Stimulated activated CD4-positive, alpha-beta T cell treated with anti-CD3 and anti-CD28 coated beads, Interleukin-15, amount 100 ng/mL, for 1 hour (primary cell): ENCODE measurements at places on chromosomes 4 and X.
A peak's percentile ranks its signal among the peaks of the same experiment; 100 is the strongest.

DNA sequence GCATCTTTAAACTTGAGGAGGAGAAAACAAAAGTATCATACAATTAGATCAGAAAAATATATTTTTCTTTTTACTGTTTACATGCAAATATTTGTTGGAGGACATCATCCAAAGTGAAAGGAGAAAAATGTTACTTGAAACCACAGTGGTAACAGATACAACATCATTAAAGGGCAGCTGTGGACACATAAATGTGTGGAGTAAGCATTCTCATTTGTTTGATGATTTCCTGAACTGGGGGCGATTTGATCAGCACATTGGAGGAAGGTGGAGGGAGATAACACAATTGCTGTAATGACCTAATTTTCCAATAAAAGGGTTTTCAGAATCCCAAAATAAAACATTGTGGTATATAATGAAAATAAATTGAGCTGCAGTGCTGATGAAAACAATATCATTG, 314.5 kb upstream of the HS3ST1 start:
- DNase-seq = no peak

- DNase-seq = no peak
These were observed 29.6 kb downstream of the RTL5 start for GRCh38 chrX:72102126-72102525.

- no peak for DNase-seq
These were observed 84.7 kb downstream of the SH3BGRL start for GRCh38 chrX:81286608-81287007.

GRCh38 chr4:184313702-184314659, 96.3 kb upstream of the ENPP6 start:
- DNase-seq = no peak

- no peak for DNase-seq
These were observed 514.1 kb downstream of the IL15 start for GRCh38 chr4:142150483-142150882.

GRCh38 chrX:25144043-25144940, 128.5 kb upstream of the ARX start:
- peak; percentile 2 for DNase-seq

DNA sequence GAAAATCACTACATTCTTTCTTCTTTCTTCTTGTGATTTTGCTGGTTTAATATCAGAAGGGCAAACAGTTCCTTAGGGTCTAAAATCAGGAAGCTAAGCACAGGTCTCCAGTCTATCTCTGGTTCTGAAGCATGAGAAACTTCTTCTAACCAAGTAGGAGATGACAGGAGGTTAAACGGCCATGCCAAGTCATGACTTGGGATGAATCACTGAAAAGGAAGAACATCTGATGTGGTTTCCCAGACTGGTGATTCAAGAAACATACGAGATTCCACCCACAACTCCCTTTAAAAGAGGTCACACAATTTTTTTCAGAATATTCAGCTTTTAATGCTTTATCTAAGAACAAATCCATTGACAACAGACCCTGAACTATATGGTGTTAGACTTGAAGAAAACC, 684.0 kb upstream of the PRKX start:
- DNase-seq = no peak

DNA sequence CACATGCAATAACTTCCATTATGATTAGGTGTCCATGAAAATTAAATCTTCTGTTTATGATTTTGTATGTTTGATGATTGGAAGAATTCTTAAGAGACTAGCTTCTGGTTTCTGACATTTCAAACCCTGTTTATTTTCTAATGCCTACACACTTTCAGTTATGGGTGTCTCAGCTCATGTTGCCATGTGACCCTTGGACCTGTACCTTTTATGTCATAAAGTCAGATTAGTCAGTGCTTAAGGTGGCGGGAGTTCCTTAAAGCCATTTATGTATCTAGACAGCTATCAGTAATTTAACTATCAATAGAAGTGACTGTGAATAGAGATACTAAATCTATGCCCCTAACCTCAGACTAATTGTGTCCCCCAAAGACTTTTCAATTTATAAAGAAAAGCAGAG, 155.6 kb downstream of the GBA3 start:
- DNase-seq = no peak

DNA sequence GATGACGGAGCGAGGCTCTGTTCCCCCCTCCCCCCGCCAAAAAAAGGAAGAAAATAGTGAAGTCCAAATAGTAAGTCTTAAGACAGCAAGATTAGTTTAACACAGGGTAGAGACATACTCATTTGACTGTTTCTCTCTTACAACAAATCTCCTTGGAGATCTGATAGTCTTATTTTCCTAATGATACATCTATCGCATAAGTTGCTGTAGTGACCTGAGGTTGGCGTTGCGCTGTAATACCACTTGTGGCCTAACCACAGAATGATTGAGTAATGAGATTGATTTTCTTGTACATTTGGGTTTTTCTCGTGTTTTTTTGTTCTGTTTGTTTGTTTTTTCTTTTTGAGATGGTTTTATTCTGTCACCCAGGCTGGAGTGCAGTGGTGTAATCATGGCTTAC, 27.2 kb downstream of the OCIAD1 start:
- no peak for DNase-seq

GRCh38 chr4:183544109-183544508, 39.3 kb downstream of the ING2 start:
- no peak for DNase-seq

GRCh38 chrX:1860936-1861594, 246.2 kb downstream of the ASMT start:
- no peak for DNase-seq

DNA sequence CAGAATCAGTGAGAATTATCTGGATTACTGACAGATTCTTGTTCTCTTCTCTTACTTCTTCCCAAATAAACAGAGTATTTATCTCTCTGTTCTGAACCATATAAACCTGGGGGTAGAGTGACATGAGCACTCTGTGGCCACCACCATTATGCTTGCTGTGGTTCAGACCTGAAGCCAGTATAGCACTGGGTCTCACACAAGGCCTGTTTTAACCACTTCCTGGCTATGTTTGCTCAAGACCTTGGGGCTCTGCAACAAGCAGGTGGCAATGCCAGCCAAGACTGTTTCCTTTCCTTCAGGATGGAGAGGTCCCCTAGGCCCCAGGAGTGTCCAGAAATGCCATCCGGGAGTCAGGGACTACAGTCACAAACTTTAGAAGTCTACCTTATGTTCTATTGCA, 21.7 kb upstream of the HEPH start:
- no peak for DNase-seq

GRCh38 chr4:186058253-186058979, 10.5 kb upstream of the TLR3 start:
- DNase-seq = no peak

GRCh38 chrX:123171781-123172180, 12.3 kb upstream of the GRIA3 start:
- DNase-seq = no peak

- no peak for DNase-seq
These were observed 2.5 kb downstream of the COQ2 start for GRCh38 chr4:83282049-83282535.

DNA sequence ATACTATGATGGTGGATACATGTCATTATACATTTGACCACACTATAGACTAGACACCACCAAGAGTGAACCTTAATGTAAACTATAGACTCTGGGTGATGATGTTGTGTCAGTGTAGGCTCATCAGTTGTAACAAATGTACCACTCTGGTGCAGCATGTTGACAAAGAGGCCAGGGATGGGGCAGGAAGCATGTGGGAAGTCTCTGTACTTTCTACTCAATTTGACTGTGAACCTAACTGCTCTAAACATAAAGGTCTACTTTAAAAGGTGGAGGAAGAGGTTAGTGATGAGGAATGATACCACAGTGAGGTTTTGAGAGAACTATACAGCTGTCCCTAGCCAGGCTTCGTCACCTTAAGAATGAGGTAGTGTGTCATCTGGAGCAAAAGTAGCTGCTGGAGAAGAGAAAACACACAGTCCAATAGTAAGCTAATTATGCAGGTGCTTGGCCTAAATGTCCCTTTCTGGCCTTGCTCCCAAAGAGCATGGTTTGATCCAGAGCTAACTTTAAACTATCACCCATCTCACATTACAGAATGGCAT, 38.4 kb downstream of the GRSF1 start:
- no peak for DNase-seq

- no peak for DNase-seq
These were observed 39.6 kb downstream of the NUDT11 start for GRCh38 chrX:51456814-51457213.

GRCh38 chr4:100780126-100780525, 262.3 kb upstream of the EMCN start:
- no peak for DNase-seq

DNA sequence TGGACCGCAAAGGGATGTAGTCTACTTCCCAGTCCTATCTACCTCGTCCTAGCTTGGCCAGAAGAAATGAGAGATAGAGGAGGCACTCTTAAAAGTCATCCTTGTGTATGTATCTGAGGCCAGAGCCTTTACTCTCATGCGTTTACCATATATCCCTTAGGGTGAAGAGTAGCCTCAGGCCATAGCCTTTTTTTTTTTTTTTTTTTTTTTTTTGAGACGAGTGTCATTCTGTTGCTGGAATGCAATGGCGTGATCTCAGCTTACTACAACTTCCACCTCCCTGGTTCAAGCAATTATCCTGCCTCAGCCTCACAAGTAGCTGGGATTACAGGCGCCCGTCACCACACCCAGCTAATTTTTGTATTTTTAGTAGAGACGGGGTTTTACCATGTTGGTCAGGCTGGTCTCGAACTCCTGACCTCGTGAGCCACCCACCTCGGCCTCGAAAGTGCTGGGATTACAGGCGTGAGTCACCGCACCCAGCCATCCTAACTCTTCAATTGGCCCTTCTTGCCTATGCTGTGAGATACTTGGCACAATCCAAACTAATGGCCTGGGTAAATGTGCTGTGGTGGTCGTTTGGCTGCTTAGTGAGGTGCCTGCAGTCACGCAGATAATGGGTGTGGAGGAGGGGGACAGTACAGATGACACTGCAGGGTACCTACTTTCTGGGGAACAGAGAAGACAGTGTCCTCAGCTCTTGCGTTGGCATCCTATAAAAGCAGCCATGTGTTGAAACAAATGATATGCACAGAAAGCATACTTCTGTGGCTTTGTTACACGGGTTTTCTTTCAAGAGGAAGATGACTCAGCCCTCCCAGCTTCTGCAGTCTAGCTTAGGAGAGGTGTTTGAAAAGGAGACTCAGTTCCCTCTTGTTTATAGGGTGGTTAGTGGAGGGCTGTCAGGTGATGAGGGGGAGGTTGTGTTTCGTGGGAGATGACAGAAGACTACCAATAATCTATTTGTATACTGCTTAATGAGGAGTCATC, 10.4 kb upstream of the DGAT2L6 start:
- DNase-seq = no peak

GRCh38 chr4:6065934-6066590, 47.8 kb upstream of the C4orf50 start:
- no peak for DNase-seq

DNA sequence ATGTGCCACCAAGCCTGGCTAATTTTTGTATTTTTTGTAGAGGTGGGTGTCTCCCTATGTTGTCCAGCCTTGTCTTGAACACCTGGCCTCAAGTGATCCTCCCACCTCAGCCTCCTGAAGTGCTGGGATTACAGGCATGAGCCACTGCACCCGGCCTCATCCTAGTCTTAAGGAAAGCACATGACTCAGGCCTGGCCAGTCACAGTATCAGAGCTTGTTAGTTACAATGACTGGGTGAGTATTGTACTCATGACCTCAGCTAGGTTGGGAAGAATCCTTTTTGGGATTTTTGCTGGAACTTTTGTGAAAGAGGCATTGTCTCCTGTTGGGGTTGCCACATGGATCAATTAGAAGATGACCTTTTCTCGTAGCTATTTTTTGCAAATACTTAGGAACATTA, 292.8 kb downstream of the RAPGEF2 start:
- no peak for DNase-seq
